ENCODE measurements at places on chromosomes 1 and 21.

DNA sequence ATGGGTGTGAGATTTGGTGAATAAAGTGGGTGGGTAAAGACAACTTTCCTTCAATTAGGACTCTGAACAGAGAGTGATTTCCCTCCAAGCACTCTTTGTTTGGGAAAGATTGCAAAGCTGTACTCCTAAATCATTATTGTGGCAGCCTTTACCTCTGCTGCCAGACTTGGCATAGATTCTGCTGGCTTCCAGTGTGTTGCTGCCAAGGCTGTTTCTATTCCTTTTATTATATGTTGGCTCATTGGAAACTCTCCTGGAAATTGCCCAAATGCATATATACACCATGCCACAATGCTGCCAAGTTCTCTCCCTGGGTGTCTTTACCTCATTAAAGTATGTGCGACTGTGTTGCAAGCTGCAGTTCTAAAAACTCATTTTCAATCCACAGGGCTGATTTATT, 668.0 kb downstream of the MRPL39 start:
- no peak for DNase-seq

DNA sequence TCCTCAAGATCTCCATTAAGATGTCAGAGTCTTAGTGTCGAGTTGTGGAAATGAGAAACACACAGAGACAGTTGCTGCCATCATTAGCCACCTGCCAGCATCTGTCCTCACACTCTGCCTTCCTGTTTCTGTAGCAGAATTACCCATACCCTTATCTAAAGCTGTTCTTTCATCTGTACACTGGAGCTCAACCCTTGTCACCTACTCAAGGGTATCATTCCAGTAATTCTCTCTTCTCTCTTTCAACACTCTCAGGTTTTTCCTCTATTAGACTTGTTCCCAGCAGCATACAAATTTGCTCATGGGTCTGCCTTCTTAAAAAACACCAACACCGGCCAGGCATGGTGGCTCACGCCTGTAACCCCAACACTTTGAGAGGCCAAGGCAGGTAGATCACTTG, 27.4 kb upstream of the RNF2 start:
- DNase-seq = no peak

GRCh38 chr1:89502895-89503294, 21.7 kb upstream of the LRRC8B start:
- DNase-seq = no peak

- DNase-seq = no peak
Measured at GRCh38 chr1:12144236-12144635, 22.6 kb upstream of the TNFRSF1B start.

DNA sequence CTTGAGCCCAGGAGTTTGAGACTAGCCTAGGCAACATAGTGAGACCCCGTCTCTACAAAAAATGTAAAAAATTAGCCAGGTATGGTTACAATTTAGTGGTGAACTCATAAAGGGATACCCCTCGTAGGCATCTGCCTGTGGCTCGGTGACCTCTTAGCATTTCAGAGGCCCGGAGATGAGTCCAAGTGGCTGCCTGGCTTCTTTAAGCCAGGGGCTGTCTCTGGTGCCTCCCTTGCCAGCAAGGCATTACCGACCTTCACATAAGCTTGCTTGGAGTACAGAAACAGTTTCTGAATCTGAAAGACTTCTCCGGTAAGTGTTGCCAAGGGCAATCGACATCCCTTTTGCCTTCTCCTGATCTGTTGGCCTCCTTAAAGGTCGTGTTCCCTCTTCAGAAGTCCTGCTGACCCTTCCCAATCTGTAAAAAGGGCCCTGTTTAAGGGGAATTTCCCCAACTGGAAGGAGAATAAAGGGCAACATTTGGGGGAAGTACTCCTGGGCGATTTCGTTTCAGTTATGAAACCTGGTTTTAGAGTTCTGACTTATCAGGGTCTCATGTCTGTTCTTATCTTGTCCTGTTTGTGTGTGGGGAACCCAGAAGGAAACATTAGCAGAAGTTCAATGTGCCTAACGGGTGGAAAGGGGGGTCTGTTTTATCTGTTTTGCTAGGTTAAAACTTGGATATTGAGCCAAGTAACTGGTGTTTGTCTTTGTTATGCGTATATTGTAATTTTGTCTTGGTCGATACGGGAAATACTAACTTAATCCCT, 32.9 kb downstream of the KIFAP3 start:
- no peak for DNase-seq

GRCh38 chr1:46493316-46494032, 3.8 kb downstream of the DMBX1 start:
- DNase-seq = no peak

GRCh38 chr1:159869173-159869572, 6.7 kb upstream of the VSIG8 start:
- no peak for DNase-seq

- DNase-seq = no peak
Measured at GRCh38 chr1:109659997-109660690, 4.2 kb downstream of the GSTM4 start.

GRCh38 chr1:99481391-99481996, 164.4 kb upstream of the PALMD start:
- DNase-seq = no peak

GRCh38 chr21:42931560-42932235, 6.3 kb upstream of the ERVH48-1 start:
- no peak for DNase-seq

GRCh38 chr1:26978901-26979300, 14.6 kb upstream of the TRNP1 start:
- no peak for DNase-seq
